ENCODE measurements at places on chromosomes 2 and 18.

DNA sequence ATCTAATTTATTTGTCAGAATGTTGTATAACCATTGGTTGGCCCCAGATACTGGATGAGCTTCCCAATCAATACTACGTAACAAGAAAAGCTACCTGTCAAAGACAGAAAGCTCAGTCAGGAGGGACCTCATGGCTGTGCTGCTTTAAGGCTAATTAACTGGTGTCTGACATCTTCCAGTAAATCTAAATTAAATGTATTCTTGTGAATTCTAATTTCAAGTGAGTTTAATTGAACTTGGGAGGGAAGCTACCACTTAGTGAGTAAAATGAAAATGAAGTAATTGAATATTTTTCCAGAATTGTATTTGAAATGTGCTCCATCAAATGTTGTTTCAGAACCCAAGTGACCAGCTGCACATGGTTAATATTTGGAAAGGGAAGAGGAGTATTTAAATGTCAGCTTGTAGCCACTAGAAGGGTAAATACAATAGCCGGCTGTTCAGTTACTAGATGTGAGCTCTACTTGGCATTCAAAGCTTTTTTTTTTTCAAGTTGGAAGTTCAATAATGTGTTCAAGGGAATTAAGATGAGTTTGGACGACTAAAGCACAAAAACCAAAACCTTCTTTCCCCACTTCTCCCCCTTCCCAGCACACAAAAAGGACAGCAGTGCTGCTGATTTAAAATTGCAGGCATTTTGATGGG, 62.0 kb downstream of the GPR39 start:
- DNase-seq: no peak

DNA sequence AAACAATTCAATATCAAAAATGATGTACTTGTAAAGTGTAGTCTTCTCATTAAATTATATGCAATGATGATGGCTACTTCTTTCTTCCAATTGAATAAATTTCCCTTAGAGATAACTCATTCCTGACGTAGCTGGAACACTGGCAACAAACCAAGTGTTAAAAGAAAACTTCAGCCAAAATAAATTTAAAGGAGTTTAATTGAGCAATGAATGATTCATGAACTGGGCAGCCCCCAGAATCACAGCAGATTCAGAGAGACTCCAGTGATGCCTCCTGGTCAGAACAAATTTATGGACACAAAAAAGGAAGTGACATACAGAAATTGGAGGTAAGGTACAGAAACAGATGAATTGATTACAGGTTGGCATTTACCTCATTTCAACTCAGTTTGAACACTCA, 276.5 kb downstream of the DSC3 start:
- DNase-seq: no peak

DNA sequence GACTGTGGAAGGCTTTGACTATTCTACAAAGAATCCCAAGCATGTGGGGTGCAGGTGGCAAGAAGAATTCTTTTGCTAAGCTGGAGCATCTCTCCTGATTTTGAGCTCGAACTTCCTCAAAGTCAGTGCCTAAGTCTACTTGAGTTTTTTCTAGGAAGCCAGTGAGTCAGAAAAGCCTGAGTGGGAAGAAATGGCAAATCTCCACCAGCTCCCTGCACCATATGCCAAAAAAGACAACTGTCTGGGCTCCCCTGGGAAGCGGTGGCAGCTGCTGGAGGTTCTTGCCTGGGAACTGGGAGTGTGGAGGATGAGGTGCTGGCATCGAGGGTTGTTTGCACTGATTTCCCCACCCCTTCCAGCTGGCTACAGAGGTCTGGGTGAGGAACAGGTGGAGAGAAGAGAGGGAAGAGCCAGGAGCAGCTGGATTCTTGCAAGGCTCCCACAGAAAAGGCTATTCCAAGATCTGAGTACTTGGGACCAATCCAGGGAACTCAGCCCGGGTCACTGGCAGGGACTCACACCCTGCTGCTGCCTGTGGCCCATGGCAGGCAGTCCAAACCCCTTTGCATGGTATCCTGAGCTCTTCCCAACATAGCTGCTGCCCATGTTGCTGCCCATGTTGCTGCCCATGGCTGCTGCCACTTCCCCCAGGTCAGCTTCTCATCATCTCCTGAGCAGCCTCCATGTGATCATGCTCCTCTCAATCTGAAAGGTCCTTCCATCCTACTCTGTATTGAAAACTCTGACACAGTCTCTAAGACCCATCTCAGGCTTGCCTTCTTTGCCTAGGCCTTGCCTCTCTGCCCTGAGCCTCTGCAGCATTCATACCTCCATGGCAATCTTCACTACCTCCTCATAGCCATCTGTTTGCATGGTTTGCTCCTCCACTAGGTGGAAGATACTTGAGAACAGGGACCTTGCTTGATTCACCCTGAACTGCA, 128.3 kb upstream of the SPATS2L start:
- no peak for DNase-seq

- DNase-seq: peak; percentile 26
Measured at GRCh38 chr18:3008541-3008940, 4.4 kb downstream of the LPIN2 start.

DNA sequence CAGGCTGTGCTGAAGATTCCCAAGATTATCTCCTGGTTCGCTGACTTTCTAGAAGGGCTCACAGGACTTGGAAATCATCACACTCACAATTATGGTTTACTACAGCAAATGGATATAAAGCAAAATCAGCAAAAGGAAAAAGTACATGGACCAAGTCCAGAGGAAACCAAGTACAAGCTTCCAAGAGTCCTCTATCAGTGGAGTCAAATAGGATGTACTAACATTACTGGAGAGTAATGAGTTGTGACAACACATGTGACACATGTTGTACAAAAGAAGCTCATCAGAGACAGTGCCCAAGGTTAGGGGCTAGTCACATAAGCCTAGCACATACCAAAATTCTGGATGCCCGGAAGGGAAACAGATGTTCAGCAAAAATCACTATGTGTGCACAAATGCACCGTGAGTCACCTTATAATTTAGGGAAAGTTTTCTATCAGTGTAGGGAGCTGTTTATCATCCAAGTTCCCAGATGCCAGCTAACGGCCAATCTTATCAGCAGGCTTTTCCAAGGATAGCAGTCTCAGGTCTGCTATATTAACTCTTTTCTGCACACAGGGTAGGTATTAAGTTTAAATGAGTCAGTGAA, 9.5 kb downstream of the TMEM237 start:
- no peak for DNase-seq

GRCh38 chr2:3827673-3828575, 124.5 kb downstream of the DCDC2C start:
- DNase-seq: no peak

DNA sequence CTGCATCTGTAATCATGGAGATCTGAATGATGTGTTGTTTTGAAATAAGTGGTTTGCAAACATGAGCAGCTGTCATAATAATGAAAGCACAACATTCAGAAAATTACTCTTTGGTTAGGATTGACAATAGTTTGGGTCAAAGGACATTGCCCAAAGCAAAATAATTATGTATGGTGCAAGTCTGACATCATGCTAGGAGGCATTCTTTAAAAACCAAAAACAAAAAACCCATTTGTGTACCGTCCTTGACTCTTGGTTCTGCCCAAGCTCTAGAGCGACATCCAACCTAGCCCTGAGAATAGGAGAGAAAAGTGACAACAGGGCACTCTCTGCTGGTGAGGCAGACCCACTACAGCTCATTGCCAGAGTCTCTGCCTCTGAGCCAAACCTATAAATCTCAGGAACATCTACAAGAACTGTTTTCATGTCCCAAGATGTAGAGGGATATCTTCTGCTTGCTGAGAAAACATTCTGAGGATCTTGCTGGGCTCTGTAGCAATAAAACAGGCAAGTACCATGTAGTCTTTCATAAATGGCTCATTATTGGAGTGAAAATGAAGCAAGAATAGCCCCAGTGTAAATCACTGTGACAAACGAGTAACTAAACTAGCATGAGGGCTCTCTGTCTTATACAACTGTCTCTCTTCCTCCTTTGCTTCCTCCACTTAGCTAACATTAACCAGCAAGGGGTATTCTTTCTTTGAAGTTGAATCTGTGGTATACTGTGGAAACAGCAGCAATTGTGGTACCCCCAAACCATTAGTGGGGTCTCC, 266.8 kb upstream of the CXCR4 start:
- no peak for DNase-seq

- no peak for DNase-seq
Measured at GRCh38 chr2:186984481-186984880, 135.5 kb upstream of the ZSWIM2 start.

DNA sequence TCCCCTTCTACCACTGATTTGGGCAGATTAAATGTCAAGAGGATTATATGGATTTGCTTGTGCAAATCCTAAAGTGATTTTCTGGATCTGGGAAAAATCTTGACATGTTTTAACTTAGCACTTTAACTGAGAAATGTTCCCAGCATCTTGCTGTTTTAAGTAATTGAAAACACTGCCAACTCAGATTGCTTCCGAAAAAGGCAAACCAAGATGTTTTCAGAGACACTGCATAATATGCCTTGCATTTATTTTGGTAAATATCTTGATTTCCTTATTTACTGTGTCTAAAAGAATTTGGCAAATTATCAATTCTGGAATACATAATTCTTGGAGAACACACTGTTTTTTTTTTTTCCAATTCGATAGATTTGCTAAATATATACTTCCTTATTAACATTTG, 385.0 kb upstream of the FAM98A start:
- DNase-seq: no peak

DNA sequence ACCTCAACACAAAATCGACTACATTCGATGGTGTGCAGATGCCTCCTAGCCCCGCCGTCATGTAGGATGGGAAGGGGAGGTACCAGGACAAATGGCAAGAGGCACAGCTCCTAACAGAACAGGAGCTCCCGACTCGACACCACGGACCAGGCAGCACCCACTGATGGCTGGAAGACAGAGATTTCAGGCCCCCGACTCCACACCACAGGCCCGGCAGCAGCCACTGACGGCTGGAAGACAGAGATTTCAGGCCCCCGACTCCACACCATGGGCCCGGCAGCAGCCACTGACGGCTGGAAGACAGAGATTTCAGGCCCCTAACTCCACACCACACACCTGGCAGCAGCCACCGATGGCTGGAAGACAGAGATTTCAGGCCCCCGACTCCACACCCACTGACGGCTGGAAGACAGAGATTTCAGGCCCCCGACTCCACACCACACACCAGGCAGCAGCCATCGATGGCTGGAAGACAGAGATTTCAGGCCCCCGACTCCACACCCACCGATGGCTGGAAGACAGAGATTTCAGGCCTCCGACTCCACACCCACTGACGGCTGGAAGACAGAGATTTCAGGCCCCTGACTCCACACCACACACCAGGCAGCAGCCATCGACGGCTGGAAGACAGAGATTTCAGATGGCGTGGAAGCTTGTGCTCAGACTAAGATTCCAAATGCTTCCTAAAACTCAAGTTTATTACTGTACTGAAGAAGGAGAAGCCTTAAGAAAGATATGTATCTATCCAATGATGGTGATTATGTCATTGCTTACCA, 135.5 kb downstream of the EIPR1 start:
- no peak for DNase-seq

DNA sequence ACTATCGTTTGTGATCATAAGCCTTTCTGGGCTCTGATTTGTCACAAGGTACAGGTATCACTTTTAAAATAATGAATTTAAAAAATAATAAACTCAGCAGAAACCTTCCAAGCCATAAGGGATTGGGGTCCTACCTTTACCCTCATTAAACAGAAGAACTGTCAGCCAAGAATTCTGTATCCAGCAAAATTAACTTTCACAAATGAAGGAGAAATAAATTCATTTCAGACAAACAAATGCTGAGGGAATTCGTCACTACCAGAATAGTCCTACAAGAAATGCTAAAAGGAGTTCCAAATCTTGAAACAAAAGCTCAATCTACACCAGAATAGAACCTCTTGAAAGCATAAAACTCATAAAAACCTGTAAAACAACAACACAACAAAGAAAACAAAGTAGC, 25.7 kb downstream of the L3MBTL4 start:
- DNase-seq: no peak

GRCh38 chr2:235598026-235598425, 104.2 kb downstream of the AGAP1 start:
- DNase-seq: no peak

DNA sequence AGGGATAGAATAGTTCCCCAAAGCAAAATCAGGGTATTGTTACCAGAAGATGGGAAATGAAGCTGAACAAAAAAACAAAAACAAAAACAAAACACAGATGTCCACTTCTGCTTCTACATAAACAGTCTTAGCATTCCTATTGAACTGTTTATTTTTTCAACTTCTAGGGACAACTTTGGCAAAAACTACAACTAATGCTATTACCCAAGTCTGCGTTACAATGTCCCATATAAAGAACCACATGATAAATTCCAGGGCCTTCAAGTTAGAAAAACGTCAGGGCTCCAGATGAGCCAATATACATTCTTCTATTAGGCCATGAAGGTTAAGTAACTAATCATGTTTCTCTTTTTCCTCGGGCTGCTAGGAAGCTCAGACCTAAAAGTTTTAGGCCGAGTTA, 16.9 kb downstream of the PID1 start:
- no peak for DNase-seq

DNA sequence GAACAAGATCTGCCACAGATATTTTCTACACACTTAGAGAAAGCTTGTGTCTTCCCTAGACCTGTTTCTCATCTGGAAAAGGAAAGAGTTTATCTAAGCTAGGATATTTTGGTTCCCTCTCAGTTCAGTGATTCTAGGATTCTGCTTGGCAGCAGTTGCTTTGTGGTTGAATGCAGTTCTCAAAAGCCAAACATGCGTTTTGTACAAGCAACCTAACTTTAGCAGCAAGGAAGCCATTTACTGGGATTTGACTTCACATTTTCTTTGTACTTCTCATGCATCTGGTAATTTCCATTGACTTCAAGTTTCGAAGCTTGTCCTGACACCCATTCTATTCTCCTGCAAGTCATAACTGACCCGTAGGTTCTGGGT, 33.3 kb downstream of the VSNL1 start:
- DNase-seq: no peak

- no peak for DNase-seq
Measured at GRCh38 chr2:96684883-96685576, 42.5 kb downstream of the FER1L5 start.

GRCh38 chr2:201833781-201834180, 27.4 kb downstream of the CDK15 start:
- no peak for DNase-seq

DNA sequence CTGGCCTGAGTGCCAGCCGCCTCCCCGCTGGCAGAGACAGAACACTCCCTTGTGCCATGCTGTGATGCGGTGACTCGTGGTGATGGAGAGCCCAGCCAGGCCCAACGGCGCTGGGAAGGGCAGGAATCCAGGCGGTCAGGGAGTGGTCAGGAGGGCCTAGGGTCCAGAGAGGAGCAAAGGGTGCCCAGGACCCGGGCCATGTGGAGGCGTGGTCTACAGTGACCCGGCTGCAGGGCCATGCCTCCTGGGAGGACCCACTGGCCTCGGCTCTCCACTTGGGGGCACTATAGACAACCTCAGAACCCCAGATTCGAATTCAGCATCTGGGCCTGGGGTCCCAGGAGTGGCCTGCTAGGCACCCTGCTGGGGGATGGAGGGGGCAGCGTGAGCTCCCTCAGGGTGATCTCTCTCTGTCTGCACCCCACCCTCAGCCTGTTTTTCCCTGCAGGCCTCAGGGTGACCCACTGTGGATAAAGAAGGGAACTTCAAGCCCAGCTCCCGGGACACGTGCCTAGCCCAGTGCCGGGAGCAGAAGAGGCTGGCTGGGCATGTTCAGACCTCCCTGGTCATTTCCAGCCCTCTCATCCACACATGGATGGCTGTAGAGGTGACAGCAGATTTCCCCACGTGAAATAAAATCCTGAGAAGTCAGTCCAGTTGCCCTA, 13.0 kb downstream of the AMER3 start:
- no peak for DNase-seq
